HCEC 1CT (cell line): ENCODE measurements at places on chromosomes 11 and 22.

DNA sequence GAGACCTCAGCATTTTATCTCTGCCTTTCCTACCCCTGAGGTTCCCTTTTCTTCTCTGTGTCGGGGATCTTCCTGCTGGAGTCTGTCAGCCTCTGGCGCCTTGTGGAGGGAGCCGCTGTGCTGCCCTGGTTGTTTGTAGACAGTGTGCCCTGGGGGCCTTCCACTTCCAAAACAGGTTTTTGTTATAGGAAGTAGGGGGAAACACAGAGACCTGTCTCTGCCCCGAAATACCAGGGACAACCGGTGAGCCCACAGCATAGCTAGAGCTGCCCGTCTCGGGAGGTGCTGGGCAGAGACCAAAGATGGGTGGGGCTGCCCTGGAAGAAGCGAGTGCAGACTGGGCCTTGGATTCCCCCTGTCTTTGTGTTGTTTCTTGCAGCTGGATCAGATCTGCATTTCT, 8.0 kb downstream of the NCAPH2 start:
- no peak for DNase-seq

GRCh38 chr11:79678780-79679452, 238.1 kb upstream of the TENM4 start:
- no peak for DNase-seq

- peak; percentile 40 for DNase-seq
Measured at GRCh38 chr11:63536669-63537292, at the start of gene PLAAT4. Gene PLAAT4, plus strand, starts transcription at chr11:63536808. Its CDS starts 61 bp downstream, at chr11:63536869.

DNA sequence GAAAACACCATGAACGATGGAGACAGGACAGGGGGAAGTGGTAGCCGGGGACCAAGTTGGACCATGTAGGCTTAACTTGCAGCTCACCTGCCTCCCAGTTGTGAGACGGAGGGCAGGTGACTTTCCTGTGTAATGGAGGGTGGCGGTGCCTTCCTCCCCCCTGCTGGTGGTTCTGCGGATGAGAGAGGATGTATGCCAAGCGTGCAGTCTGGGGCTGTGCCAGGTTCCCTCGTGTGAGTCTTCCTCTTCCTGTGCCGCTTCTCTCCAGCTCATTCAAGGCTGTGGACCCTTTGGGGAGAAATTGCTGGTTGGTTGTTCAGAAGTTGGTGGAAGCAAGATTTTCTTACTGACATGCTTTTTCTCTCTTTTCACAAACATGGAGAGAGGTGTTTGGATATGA, 35.1 kb downstream of the MPPED1 start:
- no peak for DNase-seq

DNA sequence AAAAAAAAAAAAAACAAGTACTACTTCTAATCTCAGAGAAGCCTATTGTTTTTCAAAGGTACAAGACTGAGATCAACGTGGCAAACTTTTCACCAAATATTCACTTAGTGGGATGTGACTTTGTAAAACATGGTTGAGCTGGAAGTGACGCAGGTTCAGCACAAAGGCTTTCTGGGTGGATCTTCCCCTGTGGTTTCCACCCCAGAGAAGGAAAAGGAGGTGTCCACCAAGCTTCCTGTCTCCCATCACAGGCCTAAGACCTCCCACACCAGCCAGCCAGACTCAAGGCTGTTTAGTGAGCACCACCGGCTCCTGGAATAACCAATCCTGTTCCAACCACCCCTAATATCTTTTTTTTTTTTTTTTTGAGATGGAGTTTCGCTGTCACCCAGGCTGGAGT, 5.7 kb downstream of the TMEM184B start:
- no peak for DNase-seq

DNA sequence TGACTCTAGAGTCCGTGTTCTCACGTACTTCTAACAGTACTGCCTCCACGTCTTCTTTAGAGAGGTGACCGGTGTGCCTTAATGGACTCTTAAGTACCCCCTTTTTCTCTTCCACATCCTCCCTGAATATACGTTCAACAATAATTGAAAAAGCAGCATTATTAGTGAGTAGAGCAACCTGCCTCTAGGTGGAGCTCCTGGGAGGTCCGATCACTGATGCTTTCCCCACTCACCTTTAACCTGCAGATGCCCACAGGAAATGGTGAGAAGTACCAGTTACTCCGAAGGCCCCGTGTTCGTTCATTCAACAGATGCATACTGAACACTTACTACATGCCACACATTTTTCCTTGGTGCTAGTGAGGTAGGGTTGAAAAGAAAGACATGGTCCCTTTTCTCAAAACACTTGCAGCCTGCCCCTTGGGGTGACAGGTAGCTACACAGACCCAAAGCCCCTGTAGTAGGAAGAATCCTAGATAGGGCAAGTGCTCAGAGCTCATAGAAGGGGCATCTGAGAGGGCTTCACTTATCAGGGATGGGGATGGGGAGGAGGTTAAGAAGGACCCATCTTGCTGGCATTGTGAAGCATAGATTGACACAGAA, 72.7 kb downstream of the FEZ1 start:
- DNase-seq = no peak

GRCh38 chr11:74159642-74160041, 11.2 kb downstream of the C2CD3 start:
- DNase-seq = no peak

DNA sequence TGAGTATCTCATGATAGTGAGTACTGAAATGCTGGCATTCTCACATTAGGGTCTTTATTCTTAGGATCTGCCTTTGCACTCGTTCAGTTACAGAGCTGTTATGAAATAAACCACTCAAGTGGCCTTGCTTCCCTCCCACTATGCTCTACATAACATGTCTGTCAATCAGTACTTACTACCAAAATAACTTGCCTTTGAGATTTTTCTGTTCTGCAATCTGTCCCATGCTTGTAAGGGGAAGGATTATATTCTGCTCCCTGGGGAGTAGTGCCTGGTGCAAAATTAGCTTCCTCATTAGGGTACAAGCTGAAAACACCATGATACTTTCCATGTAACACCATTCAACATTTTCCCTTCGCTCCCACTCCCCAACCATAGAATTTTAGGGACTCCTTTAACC, 1.9 kb upstream of the GRAP2 start:
- no peak for DNase-seq

DNA sequence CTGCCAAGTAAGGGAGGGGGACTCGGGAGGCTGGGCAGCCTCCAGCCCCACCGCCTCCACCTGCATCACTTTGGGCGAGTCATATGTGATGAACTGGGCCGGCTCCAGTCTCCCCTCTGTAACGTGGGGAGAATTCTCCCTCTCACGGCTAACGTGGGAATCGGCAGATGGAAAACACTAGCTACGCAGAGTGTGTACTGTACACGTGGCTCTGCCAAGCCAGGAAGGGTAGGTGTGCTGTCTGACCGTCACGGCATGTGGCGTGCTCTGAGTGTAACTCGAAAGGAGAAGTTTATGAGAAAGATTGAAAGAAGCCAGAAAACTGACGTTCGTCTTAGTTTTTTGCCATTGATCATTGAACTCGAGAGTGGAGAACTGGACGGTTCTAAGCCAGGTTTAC, 13.7 kb downstream of the TRMU start:
- no peak for DNase-seq

GRCh38 chr11:119634301-119634700, 94.7 kb downstream of the NECTIN1 start:
- DNase-seq = no peak

- no peak for DNase-seq
Measured at GRCh38 chr11:45298718-45299117, 12.6 kb upstream of the SYT13 start.

GRCh38 chr11:118054712-118055640, 21.9 kb upstream of the TMPRSS4 start:
- DNase-seq = no peak
